T-helper 17 cell (primary cell): ENCODE measurements at places on chromosomes 13 and 19.
A peak's percentile ranks its signal among the peaks of the same experiment; 100 is the strongest.

GRCh38 chr19:23832717-23833327, 74.1 kb upstream of the ZNF681 start:
- no peak for DNase-seq

GRCh38 chr13:59413126-59413525, 750.6 kb downstream of the DIAPH3 start:
- DNase-seq, result no peak

DNA sequence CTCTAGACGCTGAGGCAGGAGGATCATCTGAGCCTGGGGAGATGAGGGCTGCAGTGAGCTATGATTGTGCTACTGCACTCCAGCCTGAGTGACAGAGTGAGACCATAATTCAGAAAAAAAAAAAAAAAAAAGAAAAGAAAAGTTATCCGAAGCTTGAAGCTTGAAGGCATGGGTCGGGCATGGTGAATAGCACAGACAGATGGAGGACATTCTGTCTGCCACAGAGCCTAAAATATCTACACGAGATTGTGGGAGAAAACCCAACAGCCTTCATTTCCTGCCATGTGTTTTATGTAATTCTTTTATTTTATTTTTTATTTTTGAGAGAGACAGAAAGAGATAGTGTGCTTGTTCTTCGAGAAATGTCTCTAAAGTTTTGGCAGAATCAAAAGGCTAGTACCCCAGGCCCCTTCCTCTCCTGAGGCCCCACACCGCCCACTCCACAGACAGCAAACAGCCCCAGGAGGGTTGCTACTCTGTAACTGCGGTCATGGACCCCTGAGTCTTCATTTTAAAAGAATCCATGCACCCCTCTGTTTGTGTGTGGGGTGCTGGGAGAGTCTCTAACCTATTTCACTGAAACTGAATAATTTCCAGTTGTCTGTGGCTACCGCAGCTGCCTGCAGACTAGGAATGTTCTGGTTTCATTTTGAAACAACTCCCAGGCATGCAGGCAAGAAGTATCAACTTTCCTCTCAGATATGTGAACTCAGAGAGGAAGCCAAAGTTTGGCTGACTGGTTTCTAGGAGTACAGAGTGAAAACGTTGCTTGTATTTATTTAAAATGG, 38.4 kb upstream of the RCBTB2 start:
- no peak for DNase-seq

DNA sequence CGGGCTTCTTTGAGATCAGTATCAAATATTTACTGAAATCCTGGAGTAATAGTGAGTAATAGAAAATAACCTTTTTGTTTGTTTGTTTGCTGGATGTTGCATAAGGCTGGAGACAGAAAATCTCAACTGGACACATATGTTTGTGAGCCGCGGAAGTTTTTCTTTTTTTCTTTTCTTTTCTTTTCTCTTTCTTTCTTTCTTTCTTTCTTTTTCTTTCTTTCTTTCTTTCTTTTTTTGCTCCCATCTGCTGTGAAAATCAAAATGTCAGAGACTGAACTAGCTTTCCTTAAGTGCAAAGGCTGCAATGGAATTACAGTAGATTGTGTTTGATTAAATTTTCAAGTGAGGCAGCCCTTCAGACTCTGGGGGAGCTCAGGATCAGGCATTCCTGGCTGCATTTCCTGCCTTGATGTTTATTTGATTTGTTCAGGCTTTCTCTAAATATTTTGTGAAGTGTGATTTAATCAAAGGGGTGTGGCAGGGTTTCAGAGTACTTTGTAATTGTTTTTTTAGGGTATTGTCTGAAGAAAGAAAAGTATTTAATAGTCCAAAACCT, 319 bp downstream of the FRY start:
- no peak for DNase-seq

- DNase-seq, result no peak
Measured at GRCh38 chr19:33947265-33947964, 150.7 kb downstream of the KCTD15 start.

DNA sequence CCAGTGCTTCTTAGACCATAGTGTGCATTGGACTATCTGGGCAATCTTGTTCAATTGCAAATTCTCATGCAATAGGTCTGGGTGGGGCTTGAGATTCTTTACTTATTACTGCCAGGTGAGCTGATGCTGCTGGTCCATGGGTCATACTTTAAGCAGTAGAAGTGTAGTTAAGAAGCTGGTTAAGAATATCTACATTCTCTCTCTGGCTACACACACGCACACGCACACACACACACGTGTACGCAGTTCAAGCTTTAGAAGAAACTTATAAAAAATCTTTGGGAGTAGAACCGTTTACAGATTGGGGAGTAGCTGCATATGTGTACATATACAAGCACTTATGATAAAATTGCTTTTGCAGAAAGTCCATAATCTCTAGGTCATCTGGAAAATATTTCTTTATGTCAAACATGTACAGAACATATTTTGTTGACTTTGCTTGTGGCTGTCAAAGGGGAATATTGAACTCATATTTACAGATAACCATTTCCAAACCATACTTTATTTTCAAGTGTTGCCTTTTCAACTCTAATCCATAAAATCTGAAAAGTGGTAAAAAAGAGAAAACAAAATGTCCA, 99.7 kb downstream of the GPC6 start:
- DNase-seq, result no peak

DNA sequence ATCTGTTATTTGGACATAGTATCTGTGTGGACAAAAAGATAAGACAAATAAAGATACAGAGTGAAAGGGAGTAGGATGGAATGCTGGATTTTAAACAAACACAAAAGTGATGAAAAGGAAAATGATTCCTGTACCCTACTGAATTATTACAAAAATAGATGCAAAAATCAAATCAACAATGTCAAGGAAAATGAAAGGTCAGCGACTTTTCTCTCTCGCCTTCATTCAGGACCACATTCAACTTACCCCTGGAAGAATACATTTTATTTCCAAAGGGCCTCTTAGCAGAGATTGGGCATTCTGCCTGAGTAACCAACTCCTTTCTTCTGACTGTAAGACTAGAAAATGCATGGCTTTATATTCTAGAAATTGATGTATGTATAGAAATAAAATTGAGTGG, 28.8 kb upstream of the FAM124A start:
- DNase-seq, result no peak

DNA sequence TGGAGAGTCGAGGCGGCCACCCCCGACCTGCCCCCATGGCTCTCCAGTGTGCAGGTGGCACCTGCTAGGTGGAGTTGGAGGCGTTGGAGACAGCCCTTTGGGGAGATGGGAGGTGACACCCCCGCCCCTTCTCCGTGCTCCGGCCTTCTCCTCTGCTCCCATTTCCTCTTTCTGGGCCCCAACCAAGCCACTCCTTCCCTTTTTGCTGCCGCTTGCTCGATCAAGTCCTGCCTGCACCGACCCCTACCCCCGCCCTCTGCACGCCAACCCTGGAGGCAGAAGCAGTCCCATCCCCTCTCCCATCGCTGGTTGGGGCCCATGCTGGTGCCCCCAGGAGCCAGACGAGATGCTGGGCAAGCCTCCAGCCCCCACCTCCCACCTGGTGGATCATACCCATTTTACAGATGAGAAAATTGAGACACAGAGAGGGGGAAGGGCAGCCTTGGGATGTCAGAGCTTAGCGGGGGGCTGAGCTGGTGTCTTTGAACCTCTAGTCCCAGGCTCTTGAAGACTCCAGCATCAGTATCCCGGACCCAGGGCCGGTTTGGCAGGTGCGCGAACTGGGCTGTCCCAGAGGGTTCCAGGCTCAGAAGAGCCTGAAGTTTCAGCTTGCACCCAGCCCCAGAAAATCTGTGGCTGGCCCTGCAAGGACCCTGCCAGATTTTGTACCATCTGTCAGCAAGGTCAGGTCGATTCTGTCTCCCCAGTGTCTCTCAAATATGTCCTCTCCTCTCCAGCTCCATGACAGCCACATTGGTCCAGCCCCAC, 10.3 kb downstream of the GNA15 start:
- no peak for DNase-seq

DNA sequence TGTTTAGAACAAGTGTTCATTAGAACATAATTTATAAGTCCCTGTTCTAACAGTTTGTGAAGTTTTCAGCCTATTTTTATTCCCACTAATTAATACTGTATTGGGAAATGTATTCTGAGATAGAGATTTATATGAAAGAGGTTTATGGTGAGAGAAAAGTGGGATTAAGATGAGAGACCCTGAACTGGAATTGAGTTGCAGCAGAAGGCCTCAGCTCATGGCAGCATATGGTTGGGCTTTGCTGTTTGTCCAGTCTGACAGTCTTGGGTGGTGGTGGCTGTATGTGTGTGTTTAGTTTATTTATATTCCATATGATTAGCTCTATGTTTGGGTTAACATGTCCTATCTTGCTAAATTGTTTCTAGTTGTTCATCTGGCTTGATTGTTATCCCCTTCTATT, 575.1 kb downstream of the SLITRK5 start:
- no peak for DNase-seq

DNA sequence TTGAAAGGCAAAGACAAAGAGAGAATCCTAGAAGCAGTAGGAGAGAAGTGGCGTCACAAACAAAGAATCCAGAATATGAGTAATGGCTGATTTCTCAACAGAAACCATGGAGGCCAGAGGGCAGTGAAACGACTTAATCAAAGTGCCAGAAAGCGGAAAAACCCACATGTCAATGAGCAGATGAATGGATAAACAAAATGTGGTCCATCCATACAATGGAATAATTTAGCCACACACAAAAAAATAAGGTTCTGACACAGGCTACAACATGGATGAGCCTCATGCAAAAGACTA, 52.2 kb upstream of the RANBP3 start:
- DNase-seq, result no peak

GRCh38 chr13:99911069-99911964, 60.2 kb downstream of the ZIC5 start:
- DNase-seq, result no peak

- DNase-seq, result no peak
Measured at GRCh38 chr13:26280822-26281221, 26.9 kb downstream of the CDK8 start.

GRCh38 chr13:97257800-97258799, 36.0 kb downstream of the MBNL2 start:
- peak; percentile 37 for DNase-seq

DNA sequence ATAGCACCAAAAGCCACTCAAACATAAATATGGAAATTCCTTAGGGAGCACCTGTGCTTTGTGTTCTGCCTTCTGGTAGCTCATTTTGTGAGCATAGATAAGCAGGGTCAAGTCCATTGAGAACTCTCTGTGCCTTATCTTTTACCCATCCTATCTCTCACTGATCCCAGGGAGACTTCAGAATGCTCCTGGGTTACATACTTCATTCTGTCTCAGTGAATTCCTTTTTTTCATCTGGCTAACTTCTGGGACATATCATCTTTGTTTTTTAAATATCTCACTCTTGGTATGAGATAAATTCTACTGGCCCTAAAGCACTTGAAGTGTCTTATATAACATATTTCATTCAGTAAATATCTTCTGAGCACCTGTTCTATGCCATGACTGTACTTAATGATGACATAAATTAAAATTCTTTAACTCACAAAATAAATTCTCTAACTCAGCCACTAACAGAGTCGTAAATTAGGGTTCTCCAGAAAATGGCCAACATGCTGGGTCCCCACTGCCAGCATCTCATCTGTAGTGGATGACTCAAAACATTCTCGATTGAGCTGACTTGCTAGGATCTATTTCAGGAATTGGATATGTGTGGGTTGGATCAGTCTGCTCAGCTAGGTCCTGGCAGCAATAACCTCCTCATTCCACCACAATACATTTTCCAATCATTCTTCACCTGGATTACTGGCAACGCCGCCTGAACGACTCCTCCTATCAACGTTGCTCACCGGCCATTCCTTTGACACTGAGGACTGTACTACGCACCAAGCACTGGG, 170.2 kb downstream of the FOXO1 start:
- DNase-seq, result no peak

DNA sequence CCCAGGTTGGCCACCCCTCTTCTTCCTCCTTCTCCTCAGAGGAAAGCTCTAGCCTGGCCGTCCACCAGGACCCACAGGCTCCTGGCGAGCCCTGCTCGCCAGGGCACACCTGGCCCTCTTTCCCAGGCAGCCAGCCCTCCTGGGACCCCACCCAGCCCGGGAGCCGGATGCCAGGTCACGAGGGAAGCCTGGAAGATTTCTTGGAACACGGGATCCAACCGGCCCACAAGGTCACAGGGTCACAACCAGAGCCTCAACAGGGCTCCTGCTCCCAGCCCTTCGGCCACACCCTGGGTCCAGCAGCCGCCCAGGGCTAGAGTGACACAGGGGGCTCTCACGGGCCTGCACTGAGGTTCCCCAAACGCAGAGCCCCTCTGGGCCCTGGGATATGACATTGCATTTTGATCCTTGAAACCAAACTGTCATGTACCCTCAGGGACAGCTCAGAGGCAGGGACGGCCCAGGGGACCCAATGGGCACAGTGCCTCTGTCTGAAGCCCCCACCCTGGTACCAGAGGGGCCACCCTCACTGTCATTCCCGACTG, 5.5 kb downstream of the MKNK2 start:
- DNase-seq, result no peak

GRCh38 chr19:43790587-43790986, 9.8 kb upstream of the KCNN4 start:
- no peak for DNase-seq

DNA sequence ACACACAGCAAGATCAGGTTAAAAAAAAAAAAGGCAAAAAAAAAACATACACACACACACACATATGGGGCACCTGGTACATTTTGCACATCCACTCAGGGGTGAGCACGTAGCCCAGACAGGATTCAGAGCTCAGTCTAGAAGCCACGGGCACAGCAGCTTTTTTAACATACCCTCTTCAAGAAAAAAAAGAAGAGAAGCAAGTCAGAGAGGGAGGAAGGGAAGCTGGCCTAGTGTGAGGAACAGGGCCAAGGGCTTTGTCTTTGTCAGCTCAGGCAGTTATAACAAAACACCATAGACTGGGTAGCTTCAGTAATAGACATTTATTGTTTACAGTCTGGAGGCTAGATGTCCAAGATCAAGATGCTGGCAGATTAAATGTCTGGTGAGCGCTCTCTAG, 2.3 kb upstream of the TPM4 start:
- no peak for DNase-seq

GRCh38 chr13:45436953-45437352, 18.8 kb upstream of the SLC25A30 start:
- no peak for DNase-seq

DNA sequence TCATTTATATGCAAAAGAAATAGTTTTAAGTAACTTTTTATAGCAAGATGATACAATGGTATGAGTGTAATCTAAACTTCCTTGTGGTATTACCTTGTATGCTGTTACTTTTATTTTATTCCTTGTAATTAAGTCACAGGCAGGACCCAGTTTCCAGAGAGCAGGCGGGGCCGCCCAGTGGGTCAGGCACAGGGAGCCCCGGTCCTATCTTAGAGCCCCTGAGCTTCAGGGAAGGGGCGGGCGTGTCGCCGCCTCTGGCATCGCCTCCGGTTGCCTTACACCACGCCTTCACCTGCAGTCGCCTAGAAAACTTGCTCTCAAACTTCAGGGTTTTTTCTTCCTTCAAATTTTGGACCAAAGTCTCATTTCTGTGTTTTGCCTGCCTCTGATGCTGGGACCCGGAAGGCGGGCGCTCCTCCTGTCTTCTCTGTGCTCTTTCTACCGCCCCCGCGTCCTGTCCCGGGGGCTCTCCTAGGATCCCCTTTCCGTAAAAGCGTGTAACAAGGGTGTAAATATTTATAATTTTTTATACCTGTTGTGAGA, 10.2 kb downstream of the PLPPR3 start:
- no peak for DNase-seq

GRCh38 chr13:113166266-113166665, 7.8 kb downstream of the PROZ start:
- no peak for DNase-seq

- DNase-seq, result no peak
Measured at GRCh38 chr13:52695856-52696255, 43.2 kb downstream of the SUGT1 start.
